ENCODE measurements at places on chromosomes 5 and 9. TPM values are rescaled to one million over a fixed set of nuclear protein-coding genes. Genes with fewer than 3 reads are reported as not detected.

- no peak for DNase-seq
Measured at GRCh38 chr5:66795682-66796081, 199.5 kb downstream of the MAST4 start.

- DNase-seq = no peak
Measured at GRCh38 chr9:114270120-114270975, 52.5 kb upstream of the ORM1 start.

GRCh38 chr5:60185231-60186099 lies 291.9 kb upstream of the PDE4D start:
- no peak for DNase-seq

GRCh38 chr5:56147659-56148230 lies 85.4 kb downstream of the ANKRD55 start:
- DNase-seq = no peak

- DNase-seq = no peak
Measured at GRCh38 chr5:68432682-68433081, 217.1 kb downstream of the PIK3R1 start.

DNA sequence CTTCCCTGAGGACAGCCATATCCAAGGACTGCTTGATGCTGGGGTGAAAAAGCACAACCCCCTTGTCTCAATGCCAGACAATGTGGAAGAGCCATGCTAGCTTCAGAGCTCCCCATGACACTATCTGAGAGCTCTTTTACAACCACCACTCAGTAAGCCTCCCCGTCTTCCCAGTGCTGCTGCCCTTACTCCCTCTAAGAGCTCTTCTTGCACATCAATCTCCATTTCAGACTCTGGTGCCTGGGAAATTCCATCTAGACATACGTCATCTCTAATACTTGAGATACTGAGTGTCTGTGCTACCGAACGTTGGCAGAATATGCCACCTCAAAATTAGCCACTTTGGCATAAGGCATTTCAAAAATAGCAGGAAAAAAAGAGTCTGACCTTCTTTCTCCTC lies 94.5 kb downstream of the EDIL3 start:
- peak; percentile 41 for DNase-seq

- peak; percentile 43 for DNase-seq
Measured at GRCh38 chr9:126499005-126499910, 114.5 kb upstream of the LMX1B start.

GRCh38 chr9:88174324-88174723 lies 36.0 kb upstream of the SPATA31C2 start:
- no peak for DNase-seq

DNA sequence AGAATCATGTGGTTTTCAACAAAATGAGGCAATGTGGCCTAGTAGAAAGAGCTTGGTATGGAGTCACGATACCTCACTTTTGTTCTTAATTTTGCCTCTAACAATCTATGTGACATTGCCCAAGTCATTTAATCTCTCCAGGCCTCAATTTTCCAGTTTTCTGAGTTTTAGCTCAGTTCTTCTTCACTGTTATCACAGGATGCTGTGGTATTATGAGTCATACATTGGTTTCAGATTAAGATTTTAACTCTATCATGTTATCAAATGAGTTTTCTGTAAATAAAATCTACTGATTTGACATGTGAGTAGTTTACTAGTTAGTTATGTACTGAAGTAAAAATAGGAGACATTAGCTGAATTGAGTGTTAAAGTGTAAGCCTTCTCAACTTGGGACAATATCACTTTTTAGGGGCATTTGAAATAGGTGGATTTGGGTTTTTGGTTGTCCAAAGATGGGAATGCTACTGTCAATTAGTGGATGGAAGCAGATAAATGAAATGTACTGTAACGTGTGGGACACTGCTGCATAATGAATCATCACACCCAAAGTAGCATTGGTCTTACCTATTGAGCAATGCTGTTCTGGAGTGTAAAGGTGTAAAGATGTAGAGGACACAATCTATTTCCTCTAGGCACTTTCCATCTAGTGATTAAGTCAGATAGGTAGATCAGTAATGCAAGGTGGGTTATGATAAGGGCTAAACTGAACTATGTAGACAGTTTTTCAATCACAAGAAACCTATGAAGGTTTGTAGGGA lies 73.3 kb downstream of the NNT start:
- no peak for DNase-seq

DNA sequence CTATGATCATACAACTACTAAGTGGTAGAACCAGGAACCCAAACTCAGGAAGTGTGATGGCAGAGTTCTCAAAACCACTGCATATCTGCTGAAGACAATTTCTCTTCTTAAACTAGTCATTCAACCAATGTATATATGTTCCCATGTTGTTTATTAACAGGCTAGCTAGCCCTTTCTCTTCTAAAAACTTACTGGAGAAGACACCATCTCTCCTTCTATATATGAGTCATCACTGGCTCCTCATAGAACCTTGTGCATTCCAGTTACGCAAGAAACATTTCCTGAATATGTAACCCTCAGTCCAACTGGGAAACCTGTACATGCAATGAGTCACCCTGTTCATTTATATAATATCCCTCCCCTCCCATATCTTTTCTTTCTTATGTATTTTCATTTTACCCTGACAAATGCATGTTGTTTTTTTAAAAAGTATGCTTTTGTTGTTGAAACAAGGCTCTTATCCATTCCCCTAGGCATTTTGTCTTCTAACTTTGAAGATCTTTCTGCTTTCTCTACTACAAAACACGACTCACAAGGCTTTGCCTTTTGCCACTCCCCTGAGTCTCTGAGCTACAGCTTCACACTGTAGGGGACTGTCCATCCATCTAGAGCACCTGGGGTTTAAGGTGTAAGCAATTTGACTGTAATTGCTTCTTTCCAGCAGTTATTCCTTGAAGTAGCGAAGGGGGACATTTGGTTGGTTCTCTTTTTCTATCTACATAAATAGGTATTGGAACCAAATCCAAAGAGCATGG lies 119.5 kb downstream of the ANXA1 start:
- DNase-seq = peak; percentile 88

ACER2 gene
- total RNA-seq = 2.4 TPM

- no peak for DNase-seq
Measured at GRCh38 chr9:128382261-128382660, 11.1 kb downstream of the URM1 start.

COL15A1 gene
- total RNA-seq = 25.1 TPM

PCDHGC5 gene
- total RNA-seq = 7.0 TPM

DNA sequence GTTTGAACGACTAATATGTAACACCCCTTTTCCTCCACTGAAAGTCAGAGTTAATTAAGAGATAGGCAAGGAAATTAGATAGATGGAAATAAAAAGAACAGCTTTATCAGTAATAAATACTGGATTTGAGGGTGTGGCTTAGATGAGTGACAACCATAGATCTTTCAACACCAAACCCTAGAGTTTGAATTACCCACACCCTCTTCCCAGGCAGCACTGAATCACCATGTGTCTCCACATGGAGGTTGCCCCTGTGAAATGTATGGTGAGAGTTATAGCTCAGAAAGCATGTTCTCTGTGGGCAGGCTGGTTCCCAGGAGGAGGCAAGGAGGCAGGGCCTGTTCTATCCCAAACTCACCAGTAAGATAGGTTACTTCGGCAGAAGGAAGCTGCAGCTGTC lies 69.7 kb downstream of the TMEM174 start:
- DNase-seq = no peak

Data from fibroblast of the aortic adventitia (primary cell).